ENCODE measurements at places on chromosomes 16 and 17.

GRCh38 chr16:84455031-84455430 lies 49.4 kb downstream of the MEAK7 start:
- no peaks in the 10 kb centered on the region for H3K36me3 ChIP-seq
- H3K27ac ChIP-seq: no peak overlapping the region
- H3K4me1 ChIP-seq: no peaks in the 10 kb centered on the region

DNA sequence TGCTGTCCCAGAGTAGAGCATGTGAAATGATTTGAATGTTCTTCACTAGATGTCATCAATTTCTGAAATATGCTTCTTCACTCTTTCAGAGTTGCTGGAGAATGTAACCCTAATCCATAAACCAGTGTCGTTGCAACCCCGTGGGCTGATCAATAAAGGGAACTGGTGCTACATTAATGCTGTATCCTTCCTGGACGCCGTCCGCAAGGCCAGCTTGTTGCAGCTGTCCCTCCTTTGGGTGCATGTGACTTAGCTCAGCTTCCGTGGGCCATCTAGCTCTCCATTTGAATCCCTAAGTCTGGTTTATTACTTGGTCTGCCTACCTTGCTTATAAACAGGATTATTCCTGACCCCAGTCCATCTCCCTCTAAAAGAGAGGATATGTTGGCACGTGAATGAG lies 58.8 kb downstream of the USP10 start:
- no peak overlapping the region for H3K4me3 ChIP-seq
- H3K27ac ChIP-seq: no peak overlapping the region
- no peaks in the 10 kb centered on the region for H3K27me3 ChIP-seq
- no peak for DNase-seq
- no peaks in the 10 kb centered on the region for H3K4me1 ChIP-seq

DNA sequence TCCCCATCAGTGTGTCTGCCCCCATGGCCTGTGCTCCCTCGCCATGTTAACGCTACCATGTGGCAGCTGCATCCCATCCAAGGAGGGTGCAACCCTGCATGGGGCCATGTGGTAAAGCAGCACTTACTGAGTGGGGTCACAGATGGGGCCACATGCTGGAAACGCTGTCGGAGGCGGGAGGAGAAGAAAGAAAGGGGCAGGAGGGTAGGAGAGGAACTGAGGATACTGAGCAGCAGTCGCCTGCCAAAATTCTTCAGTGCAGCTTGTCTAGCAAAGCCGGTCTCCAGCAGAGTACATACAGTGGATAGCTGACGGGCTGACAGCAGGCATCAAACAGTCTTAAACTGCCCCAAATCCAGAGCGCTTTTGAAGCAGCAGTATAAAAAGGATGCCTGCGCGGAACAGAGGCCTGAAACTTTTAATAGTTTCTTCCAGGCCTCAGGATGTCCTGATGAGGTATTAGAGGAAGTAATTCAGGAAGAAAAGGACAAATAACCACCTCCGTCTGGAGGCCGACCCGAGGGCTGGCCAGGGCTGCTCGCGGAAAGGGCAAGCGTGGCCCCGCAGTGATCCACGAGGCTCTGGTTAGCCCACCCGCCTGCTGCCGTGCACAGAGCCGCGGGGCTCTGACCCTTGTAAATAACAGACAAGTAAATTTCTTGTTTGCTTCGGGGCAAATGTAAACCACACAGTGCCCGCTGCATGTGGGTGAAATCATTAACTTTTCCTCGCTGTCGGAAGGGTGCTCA lies 149.0 kb downstream of the CCDC182 start:
- H3K4me3 ChIP-seq: no peak overlapping the region
- H3K36me3 ChIP-seq: no peaks in the 10 kb centered on the region
- no peaks in the 10 kb centered on the region for H3K27me3 ChIP-seq
- H3K4me1 ChIP-seq: peaks cover 5% of the 10 kb centered on the region

DNA sequence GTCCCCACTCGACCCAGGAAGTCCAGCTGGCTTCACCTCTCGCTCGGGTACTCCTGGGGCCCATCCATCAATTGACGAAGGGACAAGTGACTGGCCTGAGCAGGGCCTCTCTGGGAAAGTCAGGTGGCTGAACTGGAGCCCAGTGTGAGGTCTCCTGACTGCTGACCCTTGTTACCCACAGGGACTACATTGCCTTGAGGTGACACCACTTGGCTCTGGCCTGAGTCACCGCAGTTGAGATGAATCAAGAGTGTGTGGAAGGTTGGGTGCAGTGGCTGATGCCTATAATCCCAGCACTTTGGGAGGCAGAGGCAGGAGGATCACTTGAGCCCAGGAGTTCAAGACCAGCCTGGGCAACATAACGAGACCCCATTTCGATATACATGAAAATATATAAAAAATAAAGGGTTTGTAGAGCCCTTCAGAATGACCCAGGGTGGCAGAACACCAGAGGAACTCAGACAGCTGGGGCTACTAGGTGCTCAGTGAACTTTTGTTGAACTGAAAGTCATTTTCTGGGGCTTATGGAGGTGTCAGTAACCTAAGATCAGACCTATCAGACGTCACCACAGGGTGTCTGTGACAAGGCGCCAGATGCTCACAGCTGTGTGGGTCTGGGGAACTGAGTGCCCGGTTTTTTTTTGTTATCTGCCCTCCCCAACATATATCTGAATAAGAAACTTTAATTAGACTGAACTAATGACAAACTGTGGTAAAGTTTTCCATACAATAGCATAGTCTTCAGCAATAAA lies 14.8 kb upstream of the ZFP90 start:
- no peaks in the 10 kb centered on the region for H3K27me3 ChIP-seq
- peaks cover 6% of the 10 kb centered on the region for H3K4me1 ChIP-seq
- H3K27ac ChIP-seq: no peak overlapping the region
- H3K36me3 ChIP-seq: no peaks in the 10 kb centered on the region

GRCh38 chr17:30363715-30364202 lies 15.0 kb upstream of the CPD start:
- H3K27me3 ChIP-seq: no peaks in the 10 kb centered on the region
- H3K27ac ChIP-seq: no peak overlapping the region
- H3K4me3 ChIP-seq: no peak overlapping the region
- no peak for DNase-seq

DNA sequence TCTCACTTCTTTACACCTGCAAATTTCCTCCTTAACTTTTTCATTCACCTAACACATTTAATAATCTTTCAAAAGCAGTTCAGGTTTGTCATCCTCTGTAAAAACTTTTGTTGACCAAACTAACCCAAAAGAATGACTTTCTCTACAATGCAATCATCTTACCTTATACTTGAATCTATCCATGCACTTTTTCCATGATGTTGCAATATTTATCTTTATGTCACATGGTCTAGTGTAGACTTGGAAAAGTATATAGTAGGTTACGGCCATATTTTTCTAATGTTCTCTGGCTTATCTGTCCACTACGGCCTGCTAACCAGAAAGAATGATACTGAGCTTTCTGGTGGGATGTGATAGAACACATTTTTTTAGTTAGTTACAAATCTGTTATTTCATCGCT lies 431.0 kb upstream of the SOX9 start:
- H3K4me1 ChIP-seq: no peaks in the 10 kb centered on the region
- no peak overlapping the region for H3K27ac ChIP-seq
- no peak overlapping the region for H3K4me3 ChIP-seq
- no peaks in the 10 kb centered on the region for H3K27me3 ChIP-seq
- no peaks in the 10 kb centered on the region for H3K36me3 ChIP-seq

DNA sequence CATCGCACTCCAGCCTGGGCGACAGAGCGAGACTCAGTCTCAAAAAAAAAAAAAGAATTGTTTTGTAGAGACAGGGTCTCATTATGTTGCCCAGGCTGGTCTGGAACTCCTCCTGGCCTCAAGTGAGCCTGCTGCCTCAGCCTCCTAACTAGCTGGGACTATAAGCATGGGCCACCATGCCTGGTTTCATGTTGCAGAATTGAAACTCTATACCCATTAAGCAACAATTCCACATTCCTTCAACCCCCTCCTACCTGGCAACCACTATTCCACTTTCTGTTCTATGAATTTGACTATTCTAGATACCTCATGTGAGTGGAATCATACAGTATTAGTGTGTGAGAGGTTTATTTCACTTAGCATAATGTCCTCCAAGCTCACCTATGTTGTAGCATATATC lies 24.5 kb downstream of the RNF135 start:
- DNase-seq: no peak
- no peaks in the 10 kb centered on the region for H3K4me1 ChIP-seq
- no peak overlapping the region for H3K27ac ChIP-seq
- H3K4me3 ChIP-seq: no peak overlapping the region

DNA sequence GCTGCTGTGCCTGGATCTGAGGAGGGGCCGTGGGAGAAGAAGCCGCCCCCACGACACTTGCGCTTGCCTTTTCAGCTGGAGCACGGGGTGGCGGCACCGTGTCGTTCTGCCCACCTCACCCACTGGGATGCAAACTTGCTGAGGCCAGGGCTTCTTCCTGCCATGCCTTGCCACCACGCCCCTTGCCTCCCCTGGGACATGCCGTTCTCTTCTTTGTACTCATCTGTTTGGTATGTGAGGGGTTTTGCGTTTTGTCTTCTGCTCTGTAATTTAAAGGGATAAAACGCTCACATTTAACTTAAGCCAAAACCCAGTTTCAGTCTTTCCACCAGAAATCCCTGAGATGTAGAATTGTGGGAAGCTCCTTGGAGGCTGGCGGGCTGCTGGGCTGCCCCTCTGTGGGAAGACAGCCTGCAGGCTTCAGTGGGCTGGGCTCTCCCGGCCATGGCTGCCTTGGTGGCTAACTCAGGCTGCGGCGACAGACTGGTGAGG lies 180.2 kb downstream of the RPTOR start:
- peaks cover 28% of the 10 kb centered on the region for H3K4me1 ChIP-seq
- no peak overlapping the region for H3K4me3 ChIP-seq
- H3K36me3 ChIP-seq: no peaks in the 10 kb centered on the region

- H3K27me3 ChIP-seq: no peaks in the 10 kb centered on the region
- H3K4me1 ChIP-seq: no peaks in the 10 kb centered on the region
- no peak overlapping the region for H3K4me3 ChIP-seq
- DNase-seq: no peak
- H3K36me3 ChIP-seq: no peaks in the 10 kb centered on the region
These were observed 13.5 kb upstream of the ADORA2B start for GRCh38 chr17:15931394-15931793.

GRCh38 chr17:17198281-17198680 lies 7.9 kb downstream of the PLD6 start:
- peaks cover 17% of the 10 kb centered on the region for H3K36me3 ChIP-seq
- H3K27ac ChIP-seq: no peak overlapping the region
- no peak for DNase-seq
- no peaks in the 10 kb centered on the region for H3K27me3 ChIP-seq

DNA sequence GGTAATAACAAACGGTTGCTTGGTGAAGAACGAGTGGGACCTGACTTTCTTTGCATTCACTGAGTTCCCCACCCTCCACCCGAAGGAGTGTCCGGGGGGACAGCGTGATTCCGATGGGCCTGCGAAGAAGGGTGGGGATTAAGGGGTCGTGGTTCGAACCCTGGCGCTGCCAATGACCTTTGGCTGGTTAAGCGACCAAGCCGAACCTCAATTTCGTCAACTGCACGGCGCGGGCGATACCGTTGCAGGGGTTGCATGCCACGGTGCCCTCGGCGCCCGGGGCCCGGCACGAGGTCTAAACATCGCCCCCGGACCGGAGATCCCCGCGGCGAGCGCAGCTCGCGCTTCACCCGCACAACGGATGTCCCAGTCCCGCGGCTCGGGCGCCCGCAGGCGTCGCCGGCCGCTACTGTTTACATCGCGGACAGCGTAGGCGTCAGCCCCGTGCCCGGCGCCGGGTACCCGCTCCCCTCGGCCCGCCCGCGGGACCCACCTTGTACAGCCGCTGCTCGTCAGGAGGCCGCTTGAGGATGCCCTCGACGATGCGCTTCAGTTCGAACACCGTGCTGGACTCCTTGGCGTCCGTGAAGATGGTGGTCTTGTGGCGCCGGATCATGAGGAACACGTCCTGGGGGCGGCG lies 460 bp downstream of the ELOB start:
- no peaks in the 10 kb centered on the region for H3K27me3 ChIP-seq
- peak overlapping the region; percentile 89 for H3K4me3 ChIP-seq
- H3K4me1 ChIP-seq: peaks cover 36% of the 10 kb centered on the region
- H3K27ac ChIP-seq: peak overlapping the region; percentile 100
